Stimulated activated CD8-positive, alpha-beta memory T cell treated with anti-CD3 and anti-CD28 coated beads, Interleukin-4, amount 100 ng/mL, for 1 hour (primary cell): ENCODE measurements at places on chromosomes 1 and 21.

DNA sequence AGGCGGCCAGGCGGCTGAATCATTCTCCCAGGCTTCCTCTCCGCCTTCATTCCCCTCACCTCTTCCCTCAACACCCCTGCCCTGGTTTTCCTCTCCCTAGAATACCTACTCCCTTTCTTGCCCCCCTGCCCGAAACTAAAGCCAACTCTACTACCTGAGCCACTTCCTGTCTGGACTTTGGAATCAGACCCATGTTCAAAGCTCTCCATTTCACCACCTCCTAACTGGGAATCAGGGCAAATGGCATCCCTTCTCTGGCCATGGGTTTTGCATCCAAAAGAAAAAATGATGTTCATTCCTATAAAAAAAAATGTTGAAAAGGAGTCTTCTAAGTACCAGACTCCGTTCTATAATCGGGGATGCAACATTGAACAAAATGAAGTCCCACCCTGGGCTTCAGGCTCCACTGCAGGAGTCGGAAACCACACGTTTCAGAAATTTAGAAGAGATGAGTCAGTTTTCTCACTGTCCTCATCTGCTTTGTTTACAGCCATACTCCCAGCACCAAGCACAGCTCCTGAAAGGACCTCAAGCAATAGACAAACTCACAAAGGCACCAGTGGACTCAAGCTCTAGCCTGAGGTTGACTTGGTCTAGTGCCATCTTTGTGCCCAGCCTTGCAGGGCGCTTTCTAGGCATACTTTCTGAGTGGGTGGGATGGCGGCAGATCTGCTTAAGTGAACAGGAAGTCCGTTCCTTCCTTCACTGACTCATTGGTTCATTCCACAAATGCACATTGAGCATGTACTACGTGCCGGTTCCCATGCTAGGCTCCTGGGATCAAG lies 176.2 kb downstream of the IGSF21 start:
- DNase-seq = no peak

DNA sequence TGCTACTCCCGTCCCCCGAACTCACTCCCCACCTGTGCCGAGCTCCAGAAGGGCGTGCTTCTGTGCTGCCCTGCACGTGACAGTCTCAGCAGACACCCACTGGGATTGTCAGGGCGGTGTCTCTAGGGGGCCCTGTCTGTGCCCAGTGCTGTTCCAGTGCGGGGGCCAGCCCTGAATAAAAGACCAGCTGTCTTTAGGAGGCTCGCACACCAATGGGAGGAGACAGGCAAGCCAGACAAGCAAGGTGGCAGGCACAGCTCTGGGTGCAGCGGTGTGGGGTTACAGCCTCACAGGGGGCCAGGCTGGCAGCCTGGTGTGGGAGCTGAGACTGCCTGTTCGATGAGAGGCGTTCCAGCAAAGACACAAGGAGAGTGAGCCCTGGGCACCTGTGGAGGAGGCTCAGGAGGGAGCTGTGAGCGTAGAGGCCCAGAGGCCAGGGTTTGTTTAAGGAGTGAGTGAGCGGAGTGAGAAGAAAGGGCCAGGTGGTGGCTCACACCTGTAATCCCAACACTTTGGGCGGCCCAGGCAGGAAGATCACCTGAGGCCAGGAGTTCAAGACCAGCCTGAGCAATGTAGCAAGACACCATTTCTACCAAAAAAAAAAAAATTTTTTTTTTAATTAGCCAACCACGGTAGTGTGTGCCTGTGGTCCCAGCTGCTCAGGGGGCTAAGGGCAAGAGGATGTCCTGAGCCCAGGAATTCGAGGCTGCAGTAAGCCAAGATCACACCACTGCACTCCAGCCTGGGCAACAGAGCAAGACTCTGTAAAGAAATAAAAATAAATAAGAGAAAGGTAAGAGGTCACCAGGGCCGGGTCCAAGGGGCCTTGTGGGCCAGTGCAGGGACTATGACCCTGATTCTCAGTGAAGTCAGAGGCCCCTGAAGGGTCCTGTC lies 48.2 kb upstream of the ARHGEF16 start:
- DNase-seq = no peak

- DNase-seq = peak; percentile 87
These were observed at the start of gene GNL2 for GRCh38 chr1:37595440-37596181. TSS of gene GNL2 (minus strand) at chr1:37595937. CDS start at chr1:37595822, 115 bp downstream.

DNA sequence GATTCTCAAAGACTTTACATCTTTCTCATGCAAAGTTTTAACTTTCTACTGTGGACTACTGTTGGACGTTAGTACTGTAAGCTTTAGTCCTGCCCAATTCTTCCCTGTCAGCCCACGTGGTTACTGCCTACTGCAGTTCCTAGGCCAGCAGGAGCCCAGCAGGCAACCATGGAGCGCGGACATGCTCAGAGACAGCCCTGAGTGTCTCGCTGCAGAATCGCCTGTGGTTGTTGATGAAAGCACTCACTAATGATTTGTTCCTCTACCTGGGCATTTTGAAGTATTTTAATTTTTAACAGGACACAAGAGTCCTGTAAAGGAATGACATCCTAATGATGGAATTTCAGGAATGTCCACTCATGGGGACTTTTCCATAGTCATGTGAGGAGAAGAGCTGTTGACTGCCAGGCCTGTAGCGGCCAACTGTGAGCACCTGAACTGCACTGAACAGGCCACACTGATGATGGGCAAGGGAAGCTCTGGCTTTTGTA lies 44.1 kb downstream of the PGBD5 start:
- no peak for DNase-seq

DNA sequence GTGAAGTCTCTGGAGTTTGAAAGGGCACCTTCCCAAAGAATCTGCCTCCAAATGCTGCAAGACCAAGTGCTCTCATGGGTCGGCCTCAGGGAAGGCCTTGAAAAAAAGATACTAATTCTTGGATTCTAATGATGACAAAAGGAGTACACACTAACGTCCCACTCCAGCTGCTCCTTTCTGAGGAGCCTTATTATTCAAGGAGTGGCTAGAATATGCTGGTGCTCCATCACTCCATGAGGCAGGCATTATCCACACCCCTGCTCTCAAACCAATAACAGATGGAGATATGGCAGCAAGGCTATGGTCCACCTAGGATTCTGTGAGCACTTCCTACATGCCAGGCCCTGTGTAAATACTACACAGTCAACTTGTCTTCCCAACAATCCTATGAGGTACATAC lies 54.4 kb downstream of the FAM78B start:
- DNase-seq = no peak

DNA sequence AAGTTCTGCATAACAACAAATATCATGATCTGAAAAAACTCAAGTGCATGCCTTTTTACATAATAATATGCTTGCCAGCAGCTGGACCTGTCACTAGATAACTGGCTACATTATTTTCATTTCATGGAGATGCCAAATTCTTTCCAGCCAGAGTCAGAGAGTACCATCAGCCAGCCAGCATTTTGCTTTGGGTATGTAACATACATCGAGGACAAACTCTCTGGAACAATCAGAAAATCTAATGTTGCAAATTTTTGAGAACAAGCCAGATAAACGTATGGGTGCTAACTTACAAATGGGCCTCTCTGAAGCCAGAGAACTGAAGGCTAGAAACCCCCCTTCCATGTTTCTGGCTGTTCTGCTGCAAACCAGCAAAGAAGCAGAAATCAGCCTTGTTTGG lies 76.3 kb upstream of the BACE2 start:
- DNase-seq = no peak

- no peak for DNase-seq
These were observed 70.8 kb downstream of the DDAH1 start for GRCh38 chr1:85394130-85394529.

- DNase-seq = no peak
These were observed 20.0 kb downstream of the IL6R start for GRCh38 chr1:154425172-154425571.

GRCh38 chr1:25658791-25659431 lies 42.3 kb downstream of the MAN1C1 start:
- no peak for DNase-seq

- DNase-seq = no peak
These were observed 295.9 kb downstream of the TPR start for GRCh38 chr1:186079084-186079684.

DNA sequence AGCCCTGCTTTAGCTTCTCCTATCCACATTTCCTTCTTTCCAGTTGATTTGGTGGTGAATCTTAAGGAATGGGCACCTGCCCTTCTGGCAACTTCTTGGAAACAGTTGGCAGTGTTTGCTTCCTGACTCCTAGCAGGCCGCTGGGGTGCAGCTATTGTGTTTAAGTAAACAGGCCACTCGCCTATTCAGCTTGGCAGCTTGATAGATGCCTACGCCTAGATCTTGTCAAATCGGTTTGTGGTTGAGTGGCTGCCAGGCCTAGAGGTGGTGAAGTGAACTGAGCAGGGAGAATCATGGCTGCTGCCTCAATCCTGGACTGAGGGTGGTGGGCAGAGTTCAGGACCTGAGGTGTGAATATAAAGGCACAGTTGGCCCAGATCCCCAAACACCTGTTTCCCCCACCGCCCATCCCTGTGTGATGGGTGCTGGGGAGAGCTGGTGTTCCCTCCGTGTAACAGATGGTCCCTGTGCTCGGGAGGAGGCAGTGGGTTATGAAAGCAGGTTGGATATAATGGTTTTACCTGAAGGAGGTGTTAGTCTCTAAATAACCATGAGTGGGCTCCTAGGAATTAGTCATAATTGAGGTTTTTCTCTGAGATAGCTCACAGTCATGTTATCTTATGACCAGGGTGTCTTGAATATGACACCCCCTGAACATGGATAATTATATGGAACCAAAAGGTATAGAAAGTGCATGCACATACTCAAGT lies 940 bp upstream of the PLA2G2C start:
- DNase-seq = no peak

DNA sequence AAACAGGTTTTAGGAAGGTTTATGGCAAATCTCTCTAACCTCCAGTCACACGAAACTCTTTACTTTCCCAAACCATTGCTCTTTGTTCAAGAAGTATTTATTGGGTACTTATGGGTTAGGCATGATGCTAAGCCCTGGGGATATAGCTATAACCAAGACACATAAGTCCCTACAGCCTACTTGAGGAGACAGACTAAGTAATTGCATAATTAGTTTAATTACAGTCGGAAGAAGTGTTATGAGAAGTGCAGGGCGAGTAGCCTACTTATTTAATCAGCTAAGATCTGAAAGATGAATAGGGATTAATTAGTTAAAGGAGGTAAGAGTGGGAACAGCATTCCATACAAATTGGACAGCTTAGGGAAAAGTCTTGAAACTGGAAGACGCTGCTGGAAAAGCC lies 13.2 kb upstream of the NASP start:
- no peak for DNase-seq

- no peak for DNase-seq
These were observed 122.0 kb upstream of the BRINP3 start for GRCh38 chr1:190599670-190600069.

- DNase-seq = no peak
These were observed 487.7 kb downstream of the TTLL7 start for GRCh38 chr1:83511146-83511726.

DNA sequence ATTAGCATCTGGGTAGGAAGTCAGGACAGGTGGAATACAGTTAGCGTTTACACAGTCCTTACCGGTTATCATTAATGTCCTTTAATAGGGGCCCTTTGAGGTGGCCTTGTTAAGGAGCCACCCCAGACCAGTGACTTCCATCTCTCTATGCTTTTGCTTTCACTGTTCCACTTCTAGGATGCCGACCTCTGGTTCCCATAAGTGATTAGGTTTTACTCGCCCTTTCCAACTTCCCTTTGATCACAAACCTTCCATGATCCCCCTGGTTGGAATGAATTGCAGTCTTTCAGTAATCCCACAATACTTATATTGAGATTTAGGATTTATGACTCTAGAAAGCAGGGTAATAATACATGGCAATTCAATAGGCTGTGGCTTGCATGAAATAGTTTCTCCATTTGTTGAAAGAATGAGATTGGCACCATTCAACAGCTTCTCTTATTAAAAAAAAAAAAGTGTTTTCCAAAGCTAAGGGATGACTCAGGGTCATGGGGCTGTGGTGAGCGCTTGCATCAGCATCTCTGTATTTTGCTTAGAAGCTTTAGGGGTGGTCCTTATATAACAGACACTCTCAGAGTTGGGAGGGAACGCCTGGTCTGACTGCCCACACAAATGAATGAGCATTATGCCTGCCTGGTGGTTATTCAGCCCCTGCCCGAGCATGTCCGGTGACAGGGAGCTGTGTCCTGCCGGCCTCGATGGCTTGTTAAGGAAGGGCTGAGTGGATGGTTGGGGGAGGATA lies 110.5 kb downstream of the CNIH3 start:
- DNase-seq = no peak

DNA sequence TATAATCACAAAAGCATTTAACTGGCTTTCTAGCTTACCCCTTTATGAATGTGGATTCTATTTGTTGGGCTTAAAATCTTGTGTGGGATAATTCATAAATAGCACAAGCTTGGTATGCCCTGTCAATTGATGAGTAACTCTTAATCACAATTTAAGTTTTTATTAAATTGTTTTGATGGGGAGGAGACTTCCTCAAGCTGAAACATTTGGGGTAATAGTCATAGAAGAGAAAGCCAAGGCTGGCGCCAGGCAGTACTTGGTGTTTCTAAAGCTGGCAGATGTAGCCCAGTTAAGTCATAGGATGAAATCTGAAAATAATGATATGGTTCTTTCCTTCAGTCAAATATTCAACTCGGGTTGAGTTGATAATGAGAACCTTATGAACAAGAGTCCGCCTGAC lies 167.2 kb downstream of the FMN2 start:
- DNase-seq = no peak

GRCh38 chr1:4344065-4344732 lies 310.2 kb upstream of the AJAP1 start:
- DNase-seq = no peak

- DNase-seq = no peak
These were observed 29.0 kb downstream of the TRIM11 start for GRCh38 chr1:228377664-228378089.

GRCh38 chr1:1730870-1731269 lies 6.7 kb upstream of the CDK11A start:
- DNase-seq = no peak

DNA sequence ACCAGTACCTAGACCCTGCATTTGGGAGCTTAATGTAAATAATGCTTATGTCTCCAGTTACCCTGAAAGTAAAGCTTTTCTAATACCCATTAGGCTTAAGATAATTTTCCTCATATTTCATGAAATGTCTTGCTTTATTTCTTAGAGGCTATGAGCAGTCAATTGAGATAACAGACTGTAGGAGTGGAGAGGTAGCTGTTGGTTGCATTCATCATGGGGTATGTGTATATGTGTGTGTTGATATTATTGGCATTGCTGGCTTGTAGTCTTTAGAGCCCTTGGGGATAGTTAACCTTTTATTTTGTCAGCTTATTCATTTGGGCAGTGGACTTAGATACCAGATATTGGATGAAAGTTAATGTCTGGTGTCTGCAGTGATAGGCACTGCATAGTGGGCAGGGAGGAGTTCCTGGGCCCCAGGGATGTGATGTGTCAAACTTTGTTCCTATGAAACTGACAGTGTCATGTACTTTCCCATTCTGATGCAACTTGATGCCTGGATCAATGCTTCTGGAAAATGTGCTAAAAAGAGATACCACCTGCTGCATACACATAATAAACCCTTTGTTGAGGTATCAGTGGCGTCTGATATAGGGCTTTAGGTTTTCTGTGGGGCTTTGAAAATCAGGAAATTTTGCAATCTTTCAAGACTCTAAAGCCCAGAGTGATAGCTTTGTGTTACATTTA lies 83.9 kb downstream of the MAST2 start:
- DNase-seq = no peak

DNA sequence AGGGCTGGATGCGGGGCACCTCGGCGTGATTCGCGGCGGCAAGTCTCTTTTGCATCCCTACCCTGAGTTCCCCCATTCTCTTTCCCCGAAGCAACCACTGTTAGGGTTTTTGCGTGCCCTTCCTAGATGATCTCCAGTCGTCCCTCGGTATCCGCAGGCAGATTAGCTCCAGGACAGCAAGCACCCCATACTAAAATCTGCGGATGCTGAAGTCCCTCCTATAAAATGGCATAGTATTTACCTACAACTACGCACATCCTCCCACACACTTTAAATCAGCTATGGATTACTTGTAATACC lies 22.8 kb upstream of the CFAP126 start:
- DNase-seq = no peak
